Peyer's patch (tissue), 4 donors: ENCODE measurements at places on chromosomes 2 and 18.

GRCh38 chr18:3184275-3184963 lies 35.3 kb downstream of the MYOM1 start:
- no peak for DNase-seq

- no peak for DNase-seq
Measured at GRCh38 chr2:126894585-126895182, 4.0 kb upstream of the TEX51 start.

GRCh38 chr2:229539628-229540027 lies 174.7 kb downstream of the DNER start:
- DNase-seq = no peak

- DNase-seq = no peak
Measured at GRCh38 chr2:108364676-108365297, 13.0 kb upstream of the SULT1C4 start.

DNA sequence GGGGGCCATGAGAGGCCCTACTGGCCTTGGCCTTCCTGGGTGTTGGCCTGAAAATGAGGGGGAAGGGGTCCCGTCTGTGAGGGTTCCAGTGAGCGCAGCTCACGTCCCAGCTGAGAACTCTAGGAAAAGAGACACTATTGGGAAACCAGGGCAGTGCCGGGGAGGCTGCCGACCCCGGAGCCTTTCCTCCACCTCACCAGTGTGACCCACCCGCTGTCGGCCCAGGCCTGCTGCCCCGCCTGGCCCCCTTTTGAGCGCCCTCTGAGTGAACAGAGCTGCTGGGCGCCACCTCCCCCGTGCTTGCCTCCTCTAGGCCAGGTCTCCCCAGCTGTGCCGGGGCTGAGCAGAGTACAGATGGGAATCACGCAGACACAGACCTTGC lies 17.5 kb upstream of the ARHGEF4 start:
- no peak for DNase-seq

- DNase-seq = no peak
Measured at GRCh38 chr2:136858656-136859055, 93.3 kb downstream of the THSD7B start.

- DNase-seq = no peak
Measured at GRCh38 chr2:108825736-108826135, 39.2 kb downstream of the CCDC138 start.

GRCh38 chr2:74675090-74675489 lies 21.0 kb downstream of the SEMA4F start:
- no peak for DNase-seq

- no peak for DNase-seq
Measured at GRCh38 chr18:13661051-13661778, 65.1 kb downstream of the FAM210A start.

DNA sequence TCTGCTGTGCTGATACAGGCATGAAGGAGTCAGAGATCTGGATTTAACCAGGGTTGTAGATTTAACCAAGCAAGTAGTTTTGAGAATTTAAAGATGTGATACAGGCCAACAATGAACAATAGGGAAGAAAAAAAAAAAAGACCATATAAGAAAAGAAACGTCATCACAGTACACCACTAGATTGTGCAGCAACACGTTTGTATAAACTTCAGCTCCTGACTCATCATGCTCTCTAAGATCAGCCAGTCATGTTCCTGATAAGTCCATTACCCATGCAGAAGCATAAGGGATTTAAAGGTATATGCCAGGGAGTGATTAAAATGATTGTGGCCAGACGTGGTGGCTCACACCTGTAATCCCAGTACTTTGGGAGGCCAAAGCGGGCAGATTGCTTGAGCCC lies 22.3 kb upstream of the ERICH2 start:
- DNase-seq = no peak

DNA sequence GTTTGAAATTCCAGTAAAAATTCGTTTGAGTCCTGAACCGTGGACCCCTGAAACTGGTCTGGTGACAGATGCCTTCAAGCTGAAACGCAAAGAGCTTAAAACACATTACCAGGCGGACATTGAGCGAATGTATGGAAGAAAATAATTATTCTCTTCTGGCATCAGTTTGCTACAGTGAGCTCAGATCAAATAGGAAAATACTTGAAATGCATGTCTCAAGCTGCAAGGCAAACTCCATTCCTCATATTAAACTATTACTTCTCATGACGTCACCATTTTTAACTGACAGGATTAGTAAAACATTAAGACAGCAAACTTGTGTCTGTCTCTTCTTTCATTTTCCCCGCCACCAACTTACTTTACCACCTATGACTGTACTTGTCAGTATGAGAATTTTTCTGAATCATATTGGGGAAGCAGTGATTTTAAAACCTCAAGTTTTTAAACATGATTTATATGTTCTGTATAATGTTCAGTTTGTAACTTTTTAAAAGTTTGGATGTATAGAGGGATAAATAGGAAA lies 80.7 kb downstream of the ACSL3 start:
- DNase-seq = no peak

DNA sequence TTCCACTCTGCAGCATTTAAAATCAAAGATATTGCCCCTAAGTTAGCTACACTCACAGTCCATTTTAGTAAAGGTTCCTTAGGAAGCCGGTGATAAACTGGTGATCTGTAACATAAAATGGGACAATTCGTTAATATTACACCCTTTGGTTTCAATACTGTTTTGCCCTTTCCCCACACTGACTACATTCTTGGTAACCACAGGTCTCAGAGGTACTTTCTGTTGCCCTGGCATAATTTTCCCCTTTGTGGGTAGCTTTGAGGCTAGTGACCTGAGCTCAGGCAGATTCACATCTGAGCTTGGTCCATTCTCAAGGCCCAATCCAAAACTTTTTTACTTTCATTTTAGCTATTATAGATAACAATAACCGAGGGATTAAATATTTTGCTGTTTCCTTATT lies 32.9 kb upstream of the CSRNP3 start:
- DNase-seq = no peak

DNA sequence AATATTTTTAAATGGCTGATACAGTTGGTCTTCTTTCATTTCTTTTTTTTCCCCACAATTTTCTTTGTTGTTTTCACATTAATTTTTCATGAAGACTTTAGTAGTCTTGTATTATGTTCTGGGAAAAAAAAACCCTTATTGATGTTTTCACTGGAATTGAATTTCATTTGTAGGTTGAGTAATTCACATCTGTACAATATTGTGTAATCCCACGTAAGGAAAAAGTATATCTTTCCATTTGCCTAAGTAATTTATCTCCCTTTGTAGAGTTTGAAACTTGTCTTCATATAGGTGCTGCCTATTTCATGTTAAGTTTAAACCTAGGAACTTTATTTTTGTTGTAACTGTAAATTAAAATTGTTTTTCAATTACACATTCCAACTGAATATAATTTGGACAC lies 2.0 kb downstream of the DNAJC27 start:
- no peak for DNase-seq

DNA sequence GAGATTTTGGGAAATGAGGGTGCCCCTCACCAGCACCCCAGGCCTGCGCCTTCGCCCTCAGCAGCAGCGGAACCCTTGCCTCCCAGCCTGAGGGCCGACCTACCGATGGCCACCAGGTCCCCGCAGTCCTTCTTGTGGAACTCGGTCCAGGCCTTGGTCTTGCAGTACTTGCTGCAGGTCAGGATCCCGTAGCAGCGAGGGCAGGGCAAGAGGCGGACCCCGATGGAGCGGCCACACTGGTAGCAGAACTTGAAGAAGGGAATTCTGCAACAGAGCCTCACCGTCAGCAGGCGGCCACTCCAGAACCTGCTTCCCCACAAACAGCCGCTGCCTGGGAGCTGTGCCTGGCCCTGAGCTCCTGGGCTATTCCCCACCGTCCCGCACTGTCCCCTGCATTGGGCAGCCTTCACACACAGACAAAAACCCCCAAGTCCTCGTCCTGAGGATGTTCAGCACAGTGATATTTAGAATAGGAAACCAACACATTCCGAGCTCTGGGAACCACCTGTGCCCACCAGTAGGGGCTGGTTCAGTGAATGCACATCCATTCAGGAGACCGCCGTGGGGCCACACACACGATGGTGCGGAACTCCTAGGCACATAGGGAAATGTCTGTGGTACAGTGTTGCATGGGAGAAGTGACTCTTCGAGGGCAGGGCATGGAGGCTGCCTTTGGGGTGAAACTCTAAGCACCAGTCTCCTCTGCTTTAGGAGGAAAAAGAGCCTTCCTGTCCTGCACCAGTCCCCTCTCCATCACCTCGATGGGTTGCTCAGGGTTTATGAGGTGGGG lies 45.6 kb downstream of the GPC1 start:
- no peak for DNase-seq

- DNase-seq = peak; percentile 78
Measured at GRCh38 chr2:43032213-43033015, 194.0 kb downstream of the ZFP36L2 start.

- peak; percentile 79 for DNase-seq
Measured at GRCh38 chr2:714005-714741, 37.0 kb upstream of the TMEM18 start.

- no peak for DNase-seq
Measured at GRCh38 chr2:227030789-227031188, 133.2 kb downstream of the COL4A4 start.

GRCh38 chr2:25620077-25620476 lies 53.3 kb downstream of the DTNB start:
- no peak for DNase-seq

GRCh38 chr2:144559681-144560080 lies 39.8 kb upstream of the ZEB2 start:
- no peak for DNase-seq

- no peak for DNase-seq
Measured at GRCh38 chr2:11498543-11499034, 32.6 kb upstream of the E2F6 start.

DNA sequence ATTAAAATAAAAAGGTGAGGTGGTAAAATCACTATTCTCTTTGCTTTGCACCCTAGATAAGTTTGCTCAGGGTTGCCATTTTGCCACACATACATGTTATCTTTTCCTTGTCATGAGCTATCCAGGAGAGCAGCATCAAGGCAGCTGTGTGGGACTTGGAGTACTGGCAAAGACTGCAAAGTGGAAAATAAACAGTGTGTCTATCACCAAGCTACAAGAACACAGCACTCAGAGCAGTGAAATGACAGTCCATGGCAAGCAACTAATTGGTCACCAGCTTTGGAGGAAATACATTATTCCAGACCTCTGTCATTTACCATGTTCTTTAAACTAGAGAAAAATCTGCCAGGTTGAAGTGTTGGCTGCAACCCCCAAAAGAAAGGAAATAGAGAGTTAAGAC lies 687.8 kb upstream of the FANCL start:
- DNase-seq = no peak

- DNase-seq = peak; percentile 56
Measured at GRCh38 chr2:53859206-53860181, at the start of gene GPR75. Gene GPR75 (minus strand): TSS chr2:53859967. CDS start chr2:53854756, 5,211 bp downstream.

- DNase-seq = no peak
Measured at GRCh38 chr18:40233931-40234616, 1721.0 kb upstream of the PIK3C3 start.

DNA sequence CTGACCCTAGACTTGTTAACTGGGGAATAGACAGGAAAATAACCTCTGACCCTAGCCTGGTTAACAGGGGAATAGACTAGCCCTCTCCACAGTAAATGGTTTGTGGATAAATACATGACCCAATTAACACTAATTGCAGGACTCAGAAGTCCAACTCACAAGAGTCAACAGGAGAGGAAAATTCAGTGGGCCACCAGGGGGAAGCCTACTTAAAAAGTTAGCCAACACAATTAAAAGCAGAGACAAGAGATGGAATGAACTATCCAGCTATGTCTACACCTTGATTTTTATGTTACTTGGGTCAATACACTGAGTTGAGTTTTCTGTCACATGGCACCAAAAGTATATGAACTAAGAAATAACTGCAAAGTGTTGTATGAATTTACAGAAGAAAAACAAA lies 158.8 kb upstream of the SLC39A10 start:
- no peak for DNase-seq

DNA sequence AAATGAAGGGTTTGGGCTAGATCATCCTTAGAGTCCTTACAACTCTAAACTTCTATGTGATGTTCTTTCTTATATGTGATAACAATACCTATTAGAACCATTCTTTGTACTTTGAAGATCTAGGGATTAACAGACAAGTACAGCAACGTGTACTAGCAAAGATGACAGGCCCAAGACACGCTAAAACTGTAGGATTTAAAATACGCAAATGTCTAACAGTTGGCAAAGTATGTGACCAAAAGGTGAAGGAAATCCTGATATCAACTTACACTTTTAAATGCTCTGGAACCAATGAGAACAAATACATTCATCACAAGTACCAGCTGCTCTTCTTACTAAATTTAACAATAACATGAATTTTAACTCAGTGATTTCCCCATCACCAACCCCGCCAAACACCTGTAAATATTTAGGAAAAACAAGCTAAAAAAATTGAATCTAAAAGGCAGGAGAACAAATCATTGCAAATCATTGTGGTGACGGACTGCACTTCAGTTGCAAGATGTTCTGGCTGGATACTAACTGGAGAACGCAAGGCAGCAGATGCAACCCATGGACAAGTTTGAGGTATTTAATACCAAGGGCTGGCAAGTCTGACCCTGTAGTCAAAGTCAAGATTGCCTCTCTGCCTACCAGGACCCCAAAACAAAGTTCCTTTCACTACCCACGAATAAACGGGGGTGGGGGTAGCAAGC lies 1.4 kb downstream of the ANKRD44 start:
- no peak for DNase-seq

DNA sequence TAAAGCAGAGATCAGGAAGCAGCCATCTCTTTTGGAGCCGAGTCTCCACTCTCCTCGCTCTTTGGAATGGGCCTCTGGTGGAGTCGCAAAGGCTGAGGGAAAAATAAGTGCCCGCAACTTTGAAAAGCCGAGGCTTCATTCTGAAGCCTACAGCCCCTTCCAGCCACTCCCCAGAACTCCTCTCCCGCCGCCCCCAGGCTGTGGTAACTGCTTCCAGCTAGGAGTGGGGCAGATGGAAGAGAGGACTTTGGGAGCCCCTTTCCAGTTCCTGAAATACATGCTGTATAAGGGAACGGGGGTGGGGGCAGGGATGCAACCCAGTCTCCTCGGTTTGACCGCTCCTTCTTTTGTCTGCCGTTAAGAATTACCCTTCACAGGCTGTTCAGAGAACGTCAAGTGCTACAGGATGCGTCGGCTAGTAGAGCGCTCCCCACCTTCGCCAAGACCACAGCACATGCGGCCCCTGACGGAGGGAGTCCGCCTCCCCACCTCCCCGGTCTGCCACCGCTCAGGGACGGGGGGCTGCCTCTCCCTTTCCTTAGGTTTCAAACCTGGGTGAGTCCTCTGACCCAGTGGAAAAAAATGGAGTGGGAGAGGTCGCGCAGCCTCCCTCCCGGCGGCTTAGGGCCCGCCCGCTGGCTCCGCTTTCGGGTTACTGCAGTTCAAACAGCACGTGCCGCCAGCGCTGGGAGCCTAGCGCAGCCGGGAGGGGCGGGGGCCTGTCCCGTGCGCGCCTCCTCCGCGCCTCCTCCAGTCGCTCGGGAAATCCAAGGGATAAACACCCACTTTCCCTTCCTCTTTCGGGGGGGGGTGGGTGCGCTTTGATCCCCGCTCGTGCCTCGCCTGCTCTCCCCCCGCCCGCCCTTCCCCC lies 4.9 kb downstream of the CYP26B1 start:
- peak; percentile 75 for DNase-seq

DNA sequence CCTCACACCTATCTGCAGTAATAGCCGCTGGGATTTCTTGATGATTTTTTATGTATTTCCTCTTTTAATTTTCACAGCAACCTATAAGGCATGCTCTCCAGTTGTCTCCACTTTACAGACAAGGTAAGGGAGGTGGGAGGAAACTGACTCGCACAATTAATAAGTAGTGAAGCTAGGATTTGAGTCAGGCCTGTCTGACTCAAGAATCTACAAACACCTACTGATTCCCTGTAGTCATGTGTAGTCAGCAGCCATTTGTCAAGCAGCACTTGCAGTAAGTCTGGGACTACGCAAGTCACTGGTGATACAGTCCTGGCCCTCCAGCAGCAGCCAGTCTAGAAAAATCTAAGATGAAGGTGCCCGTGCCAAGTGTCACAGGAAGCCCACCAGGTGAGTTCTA lies 193.6 kb upstream of the PKDCC start:
- DNase-seq = no peak
